ENCODE measurements at places on chromosomes 5 and 9.

- no peak for DNase-seq
Measured at GRCh38 chr5:55629815-55630214, 82.3 kb downstream of the SLC38A9 start.

DNA sequence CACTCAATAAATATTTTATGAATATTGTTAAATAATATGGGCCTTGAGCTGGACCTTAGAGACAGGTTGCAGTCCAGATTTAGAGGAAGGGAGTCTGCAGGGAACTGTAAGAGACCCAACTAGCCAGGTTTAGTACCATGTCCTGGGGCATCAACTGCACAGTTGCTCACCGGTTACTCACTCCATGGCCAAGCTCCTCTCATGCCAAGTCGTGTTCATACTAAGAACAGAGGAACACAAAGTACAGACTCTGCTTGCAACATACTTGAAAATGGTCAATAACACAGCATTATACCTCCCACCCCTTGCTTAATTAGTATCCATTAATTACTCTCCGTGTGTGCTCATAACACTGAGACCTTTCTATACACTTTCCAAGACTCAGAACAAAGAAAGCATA lies 317.6 kb upstream of the PIK3R1 start:
- DNase-seq, result no peak

GRCh38 chr5:137613554-137614265 lies 114.6 kb upstream of the SPOCK1 start:
- no peak for DNase-seq

- peak; percentile 69 for DNase-seq
Measured at GRCh38 chr9:35749515-35750255, 598 bp downstream of the RGP1 start.

DNA sequence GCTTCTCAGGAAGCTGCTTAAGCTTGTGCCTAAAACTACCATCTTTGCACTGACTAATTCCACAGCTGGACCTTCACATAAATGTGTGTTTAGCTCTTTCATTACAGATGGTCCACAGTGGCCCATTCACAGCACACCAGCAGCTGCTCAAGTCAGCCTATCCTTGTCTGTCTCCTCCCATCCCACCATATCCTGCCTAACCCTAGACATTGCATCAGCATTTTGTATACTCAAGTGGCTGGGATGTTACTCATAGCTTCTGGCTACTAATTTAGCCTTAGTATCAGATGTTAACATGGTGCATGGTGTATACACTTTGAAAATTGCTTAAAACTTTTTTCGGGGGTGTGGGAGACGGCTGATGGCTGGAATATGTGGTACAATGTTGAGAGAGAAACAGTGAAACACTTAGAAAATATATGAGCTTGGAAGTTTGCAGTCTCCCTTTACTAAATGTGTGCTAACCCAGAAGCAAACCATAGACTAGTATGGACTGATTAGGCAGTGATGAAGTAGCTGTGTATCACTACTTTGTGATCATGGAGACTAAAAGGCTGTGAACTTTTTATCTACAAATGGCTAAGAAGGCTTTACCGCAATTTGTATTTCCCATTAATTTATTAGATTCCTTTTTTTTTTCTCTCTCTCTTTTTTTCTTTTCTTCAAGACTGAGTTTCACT lies 83.1 kb downstream of the JMY start:
- peak; percentile 52 for DNase-seq

DNA sequence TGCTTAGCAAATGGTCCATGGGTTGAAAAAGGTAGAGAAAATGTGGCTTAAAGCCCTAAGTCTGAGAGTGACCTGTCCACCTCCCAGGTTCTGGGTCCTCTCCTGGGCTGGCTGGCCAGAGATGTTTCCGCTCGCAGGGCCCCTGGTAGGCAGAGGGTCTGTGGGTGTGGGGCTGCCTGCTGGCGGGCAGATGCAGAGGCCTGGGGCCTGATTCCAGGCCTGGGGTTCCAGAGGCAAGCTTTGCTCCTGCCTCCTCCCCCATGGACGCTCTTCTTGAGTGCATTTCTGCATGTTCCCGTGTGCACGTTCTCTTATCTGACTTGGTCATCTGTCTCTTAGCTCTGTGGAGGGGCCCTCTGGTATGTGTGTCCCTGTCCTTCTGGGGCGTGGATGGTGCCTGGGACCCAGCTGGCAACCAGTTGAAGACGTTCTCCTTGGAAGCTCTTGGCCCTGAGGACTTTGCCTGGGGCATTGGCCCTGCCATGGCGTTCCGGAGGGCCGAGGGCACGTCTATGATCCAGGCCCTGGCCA lies 3.8 kb downstream of the MIGA2 start:
- DNase-seq, result no peak

DNA sequence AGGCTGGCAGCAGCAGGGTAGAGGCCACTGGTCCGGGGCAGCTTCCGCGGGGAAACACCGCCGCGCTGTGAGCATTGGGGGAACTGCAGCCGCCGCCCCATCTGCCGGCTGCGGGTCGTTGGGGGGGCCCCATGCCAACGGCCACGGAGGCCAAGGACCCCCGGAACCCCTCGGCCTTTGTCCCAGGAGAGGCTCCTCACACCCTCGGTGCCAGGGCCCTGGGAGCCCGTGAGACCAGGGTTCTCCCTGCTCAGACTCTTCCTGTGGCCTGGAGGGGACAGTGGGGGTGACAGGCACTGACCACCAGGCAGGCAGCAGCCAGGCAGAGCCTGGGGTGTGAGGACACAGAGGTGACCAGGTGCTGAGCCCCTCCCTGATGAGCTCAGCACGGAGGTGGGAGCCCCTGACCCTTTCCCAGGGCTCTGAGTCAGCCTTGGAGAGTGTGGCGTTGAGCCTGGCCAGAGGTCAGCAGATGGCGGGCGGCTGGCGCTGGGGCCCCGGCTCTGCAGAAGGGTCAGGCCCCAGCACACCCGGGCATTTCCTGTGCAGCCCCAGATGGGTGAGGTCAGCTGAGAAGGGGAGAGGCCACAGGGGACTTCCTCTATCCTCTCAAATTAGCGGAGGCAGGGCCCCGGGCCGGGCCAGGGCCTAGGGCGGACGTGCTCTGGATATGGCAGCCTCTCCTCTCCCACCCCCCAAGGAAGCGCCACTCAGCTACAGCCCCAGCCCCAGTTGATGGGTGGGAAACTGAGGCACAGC lies 17.9 kb upstream of the EGFL7 start:
- peak; percentile 95 for DNase-seq

GRCh38 chr9:136512651-136513071 lies 29.8 kb upstream of the SEC16A start:
- DNase-seq, result peak; percentile 80

DNA sequence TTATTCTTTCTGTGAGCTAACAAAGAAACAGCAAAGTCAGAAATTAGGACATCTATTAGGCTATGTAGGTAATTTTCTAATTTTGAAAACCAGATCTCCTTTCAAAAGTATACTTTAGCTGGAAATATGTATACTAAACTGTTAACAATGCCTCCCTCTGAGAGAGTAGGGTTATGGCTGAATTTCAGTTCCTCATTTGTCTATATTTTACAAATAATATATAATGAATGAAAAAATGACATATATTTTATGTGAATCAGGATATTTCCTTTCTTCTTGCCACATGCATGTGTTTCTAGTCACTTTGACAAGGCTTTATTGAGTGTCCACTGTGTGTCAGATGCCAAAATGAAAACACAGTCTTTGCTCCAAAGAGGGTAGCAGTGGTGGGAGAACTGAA lies 15.4 kb downstream of the HACD4 start:
- DNase-seq, result no peak

- DNase-seq, result no peak
Measured at GRCh38 chr5:67100301-67100700, 96.3 kb downstream of the CD180 start.

DNA sequence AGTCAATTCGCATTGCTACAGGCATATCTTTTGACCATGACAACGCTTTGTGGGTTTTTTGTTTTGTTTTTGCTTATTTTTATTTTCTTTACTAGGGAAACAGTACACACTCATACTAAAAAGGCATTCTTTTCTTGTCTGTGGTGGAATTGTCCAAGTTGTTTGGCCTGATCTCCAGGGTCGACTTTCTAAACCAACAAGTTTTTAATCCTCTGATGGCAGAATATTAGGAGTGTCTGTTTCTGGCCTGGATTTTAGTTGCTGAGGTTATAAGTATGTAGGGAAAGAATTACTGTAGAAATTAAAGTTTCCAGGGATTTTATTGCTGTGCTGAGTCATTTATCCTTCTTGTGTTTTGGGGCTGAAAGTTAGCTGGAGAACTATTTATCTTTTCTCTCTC lies 218.5 kb downstream of the TAF11L14 start:
- DNase-seq, result no peak

- DNase-seq, result peak; percentile 57
Measured at GRCh38 chr5:122195802-122196394, 66.6 kb downstream of the ZNF474 start.

- DNase-seq, result no peak
Measured at GRCh38 chr5:1785062-1785461, 14.6 kb downstream of the MRPL36 start.

DNA sequence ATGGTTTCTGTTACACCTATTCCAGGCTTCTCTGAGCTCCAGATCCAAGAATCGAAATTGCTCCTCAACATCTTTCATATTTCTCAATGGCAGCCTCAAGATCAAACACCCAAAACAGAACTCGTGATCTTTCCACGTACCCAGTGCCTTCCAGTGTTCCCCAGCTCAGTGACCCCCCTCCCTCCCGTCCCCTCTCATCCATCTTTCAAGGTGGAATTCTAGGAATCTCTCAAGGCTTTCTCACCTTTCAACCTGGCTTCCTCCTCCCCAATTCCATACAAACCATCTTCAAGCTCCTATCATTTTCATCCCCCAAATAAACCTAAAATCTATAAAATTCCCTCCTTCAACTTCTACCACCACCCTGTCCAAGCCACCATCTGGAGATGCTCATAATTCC lies 615.3 kb downstream of the BNC2 start:
- no peak for DNase-seq

- DNase-seq, result no peak
Measured at GRCh38 chr5:96410013-96410412, 23.0 kb downstream of the PCSK1 start.

- DNase-seq, result no peak
Measured at GRCh38 chr5:102834438-102834964, 79.4 kb downstream of the PAM start.

DNA sequence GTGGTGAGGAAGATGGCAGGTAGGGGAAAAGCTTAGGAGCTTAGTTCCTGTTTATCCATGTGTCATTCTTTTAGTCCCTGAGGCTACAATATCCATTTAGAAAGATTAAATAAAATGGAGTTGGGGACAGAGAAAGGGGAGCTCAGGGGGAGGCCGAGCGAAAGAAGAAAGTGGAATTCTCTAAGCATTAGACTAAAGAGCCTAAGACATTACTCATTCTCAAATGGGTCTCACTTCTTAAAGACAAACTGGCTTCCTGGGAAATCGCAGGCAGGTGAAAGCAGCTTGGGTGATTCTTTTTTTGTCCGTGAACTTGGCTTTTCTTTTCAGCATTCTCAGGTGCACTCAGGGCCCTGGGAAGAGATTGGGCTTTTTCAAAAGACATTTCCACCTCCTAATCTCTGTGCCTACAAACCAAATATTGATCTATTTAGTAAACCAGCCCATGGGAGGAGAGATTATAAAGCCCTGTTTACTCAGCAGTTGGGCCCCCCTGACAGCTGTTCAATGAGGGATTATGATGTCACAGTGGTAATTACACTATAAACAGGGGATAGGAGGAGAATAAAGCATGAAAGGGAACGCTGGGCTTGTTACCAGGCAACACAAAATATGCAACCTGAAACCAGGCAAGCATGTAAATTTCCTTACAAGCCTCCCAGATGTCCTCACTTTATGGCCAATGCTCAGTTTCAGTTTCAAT lies 584.0 kb downstream of the ACTL7B start:
- peak; percentile 76 for DNase-seq

GRCh38 chr5:176726746-176727527 lies 79.7 kb downstream of the TSPAN17 start:
- peak; percentile 87 for DNase-seq

DNA sequence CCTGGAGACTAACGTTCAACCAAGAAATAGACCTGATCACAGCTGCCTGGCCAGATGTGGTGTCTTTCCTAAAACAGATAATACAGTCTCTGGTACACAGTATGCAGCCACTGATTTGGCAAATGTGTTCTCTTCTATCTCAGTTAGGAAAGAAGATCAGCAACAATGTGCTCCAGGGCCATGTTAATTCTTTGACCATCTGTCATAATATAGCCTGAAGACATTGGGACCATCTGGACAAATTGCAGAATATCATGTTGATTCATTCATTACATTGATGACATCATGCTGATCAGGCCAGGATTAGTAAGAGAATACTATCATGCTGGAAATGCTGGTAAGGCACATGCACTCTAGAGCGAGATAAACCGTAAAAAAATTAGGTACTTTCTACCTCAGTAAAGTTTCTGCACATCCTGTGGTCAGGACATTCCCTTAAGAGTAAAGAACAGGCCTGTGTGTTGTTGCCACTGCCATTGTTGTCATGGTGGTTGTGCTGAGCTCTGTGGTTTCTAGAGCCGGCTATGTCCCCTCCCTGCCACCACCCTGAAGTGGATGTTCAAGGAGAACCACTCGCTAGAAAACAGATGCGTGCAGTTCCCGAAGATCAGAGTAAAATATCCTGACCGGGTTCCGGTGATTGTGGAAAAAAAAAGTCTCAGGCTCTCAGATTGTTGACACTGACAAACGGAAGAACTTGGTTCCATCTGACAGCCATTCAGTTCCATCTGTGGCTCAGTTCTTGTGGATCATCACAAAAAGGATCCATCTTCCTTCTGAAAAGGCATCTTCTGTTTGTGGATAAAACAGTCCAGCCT lies 6.4 kb upstream of the JMY start:
- no peak for DNase-seq

DNA sequence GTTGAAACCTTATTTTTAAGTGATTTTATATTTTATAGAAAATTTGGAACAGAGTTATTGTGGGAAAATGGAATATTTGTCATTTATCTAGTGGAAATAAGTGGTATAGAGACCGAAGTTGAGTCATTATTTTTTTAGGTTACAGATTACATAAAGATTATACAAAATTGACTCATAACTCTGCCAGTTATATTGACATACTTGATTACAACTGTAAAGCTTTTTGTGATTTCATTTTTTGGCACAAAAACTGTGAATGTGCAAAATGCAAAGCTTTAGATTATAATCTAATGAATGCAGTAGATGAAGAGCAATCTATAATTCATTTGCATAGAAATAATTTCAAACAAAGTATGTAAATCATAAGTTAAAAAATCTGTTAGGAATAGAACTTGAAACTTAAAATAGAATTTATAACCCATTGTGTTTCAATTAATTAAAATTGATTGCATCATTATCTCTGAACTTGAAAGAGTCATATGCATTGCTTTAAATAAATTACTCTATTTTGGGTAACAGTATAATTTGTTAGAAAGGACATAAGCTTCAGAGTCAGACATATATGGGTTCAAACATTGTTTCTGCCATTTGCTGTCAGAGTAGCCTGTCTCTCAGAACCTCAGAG lies 280.4 kb downstream of the FER start:
- no peak for DNase-seq
